ENCODE measurements at places on chromosomes 4 and X.

DNA sequence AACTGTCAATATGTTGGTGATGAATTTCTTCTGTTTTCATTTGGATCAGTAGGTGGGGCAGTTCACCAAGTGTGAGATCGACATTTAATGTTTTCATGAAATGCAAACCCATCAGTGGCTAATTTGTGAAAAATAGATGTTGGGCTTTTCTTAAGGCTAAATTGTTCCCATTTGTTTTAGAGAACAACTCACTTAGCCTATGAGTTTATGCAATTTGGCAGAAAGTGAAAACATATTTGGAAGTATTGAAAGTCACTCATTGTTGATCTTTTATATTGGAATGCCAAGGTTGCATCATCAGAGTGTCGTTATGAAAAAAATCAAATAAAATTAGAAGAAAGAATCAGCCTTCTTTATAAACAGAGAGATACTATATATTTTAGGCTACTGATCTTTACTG, 132.4 kb downstream of the RPA4 start:
- H3K36me3 ChIP-seq: no peaks in the 10 kb centered on the region
- no peak overlapping the region for H3K4me3 ChIP-seq
- no peak overlapping the region for H3K27ac ChIP-seq
- H3K27me3 ChIP-seq: no peaks in the 10 kb centered on the region
- H3K4me1 ChIP-seq: no peaks in the 10 kb centered on the region

- no peak overlapping the region for H3K4me3 ChIP-seq
- H3K27ac ChIP-seq: no peak overlapping the region
- H3K4me1 ChIP-seq: no peaks in the 10 kb centered on the region
Measured at GRCh38 chr4:72525938-72526337, 43.1 kb downstream of the ADAMTS3 start.

DNA sequence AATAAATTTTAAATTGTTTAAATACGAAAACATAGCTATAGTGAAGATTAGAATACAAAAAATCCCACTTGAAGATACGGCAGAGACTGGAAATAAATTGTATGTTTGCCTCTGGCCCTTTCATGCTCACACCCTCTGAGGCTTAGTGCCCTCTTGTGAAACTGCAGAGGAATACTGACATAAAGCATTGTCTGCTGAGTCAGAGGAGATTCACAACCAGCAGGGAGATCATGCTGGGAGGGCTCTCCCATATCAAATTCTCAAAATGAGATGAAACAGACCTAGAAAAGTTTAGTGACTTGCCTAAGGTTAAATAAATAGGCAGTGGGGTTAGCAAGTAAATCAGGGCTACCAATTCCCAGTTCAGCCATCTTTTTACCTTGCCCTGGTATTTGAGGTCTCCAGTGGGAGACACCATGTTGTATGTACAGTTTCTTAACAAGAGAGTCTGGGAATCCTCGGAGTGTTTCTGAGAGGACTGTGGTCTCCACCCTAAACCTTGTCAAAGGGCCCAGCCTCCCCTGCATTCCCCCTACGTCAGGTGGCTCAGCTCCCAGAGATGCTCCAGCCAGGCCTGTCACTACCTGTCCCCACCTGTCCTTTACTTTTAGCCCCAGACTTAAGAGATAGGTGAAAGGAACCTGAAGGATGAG, 581.4 kb upstream of the DIPK2B start:
- peaks cover 61% of the 10 kb centered on the region for H3K36me3 ChIP-seq
- peaks cover 70% of the 10 kb centered on the region for H3K4me1 ChIP-seq
- DNase-seq: no peak
- H3K27me3 ChIP-seq: no peaks in the 10 kb centered on the region
- no peak overlapping the region for H3K27ac ChIP-seq

DNA sequence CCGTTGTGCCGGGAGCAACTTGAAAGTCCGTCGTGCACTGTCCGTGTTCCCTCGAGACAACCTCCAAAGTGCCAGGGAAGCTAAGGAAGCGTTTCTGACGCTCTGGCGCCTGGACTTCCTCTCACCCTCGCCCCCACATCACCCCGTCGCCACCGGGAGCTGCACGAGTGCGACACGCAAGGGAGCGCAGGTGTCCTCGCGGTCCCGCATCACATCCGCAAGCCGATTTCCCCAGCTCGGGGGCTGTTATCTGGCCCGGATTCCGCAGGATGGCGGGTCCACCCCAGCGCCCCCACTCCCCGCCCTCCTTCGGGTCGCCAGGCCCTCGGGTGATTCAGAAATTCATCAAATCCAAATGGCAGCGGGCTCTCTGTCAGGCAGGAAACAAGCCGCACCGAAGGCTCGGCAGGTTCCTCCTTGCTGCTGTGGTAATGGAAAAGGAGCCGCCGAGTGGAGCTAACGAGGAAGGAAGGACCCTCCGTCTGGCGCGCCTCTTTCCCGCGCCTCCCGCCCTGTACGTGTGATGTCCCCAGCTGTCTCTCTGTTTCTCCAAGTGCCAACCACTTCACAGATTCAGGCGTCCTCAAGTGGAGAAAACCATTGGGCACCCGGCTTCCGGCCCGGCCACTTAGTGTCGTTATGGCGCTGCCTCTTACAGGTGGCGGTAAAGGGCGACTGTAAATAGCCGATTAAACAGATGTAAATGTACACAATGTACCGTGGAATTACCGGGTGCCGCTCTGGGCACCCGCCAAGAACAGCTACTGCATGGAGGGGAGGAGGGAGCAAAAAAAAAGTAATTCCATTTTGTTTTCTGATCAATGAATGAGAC, 921 bp upstream of the SETD7 start:
- H3K36me3 ChIP-seq: no peaks in the 10 kb centered on the region
- DNase-seq: peak; percentile 45
- peak overlapping the region; percentile 98 for H3K27ac ChIP-seq
- peaks cover 57% of the 10 kb centered on the region for H3K4me1 ChIP-seq
- peaks cover 13% of the 10 kb centered on the region for H3K27me3 ChIP-seq

DNA sequence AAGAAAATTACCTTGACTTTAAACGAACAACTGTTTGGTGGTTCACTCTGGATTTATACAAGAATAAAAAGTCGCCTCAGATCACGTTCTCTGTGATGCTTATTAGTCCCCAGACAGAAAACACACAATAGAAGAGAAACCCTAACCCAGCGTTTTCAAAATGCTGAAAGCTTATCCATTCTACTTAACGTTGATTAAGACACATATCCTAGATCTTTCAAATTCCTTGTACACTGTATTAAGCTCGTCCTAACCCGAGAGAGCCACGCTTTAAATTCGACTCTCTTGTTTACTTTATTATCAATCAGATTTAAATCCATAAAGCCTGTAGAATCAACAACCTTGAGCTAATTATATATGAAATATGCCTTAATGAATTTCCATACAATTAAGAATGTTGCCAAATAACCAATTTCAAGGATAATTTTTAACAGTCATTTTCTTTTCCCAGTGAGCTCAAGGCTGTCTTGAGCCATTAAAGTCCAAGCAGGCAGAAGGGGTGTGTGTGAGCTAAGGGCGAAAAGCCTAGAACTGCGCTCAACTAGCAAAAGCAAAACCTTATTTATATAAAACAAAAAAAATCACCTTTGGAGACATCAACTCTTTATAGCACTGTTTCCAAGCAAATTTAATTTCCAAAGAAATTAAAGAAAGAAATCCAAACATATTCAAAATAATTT, 981 bp upstream of the PITX2 start:
- H3K27me3 ChIP-seq: peaks cover 82% of the 10 kb centered on the region
- H3K27ac ChIP-seq: peak overlapping the region; percentile 63
- H3K4me3 ChIP-seq: no peak overlapping the region
- DNase-seq: no peak
- peaks cover 9% of the 10 kb centered on the region for H3K36me3 ChIP-seq

GRCh38 chr4:145436796-145437195, 44.9 kb upstream of the SMAD1 start:
- H3K36me3 ChIP-seq: no peaks in the 10 kb centered on the region
- H3K4me1 ChIP-seq: no peaks in the 10 kb centered on the region
- DNase-seq: no peak
- H3K27me3 ChIP-seq: peaks cover 2% of the 10 kb centered on the region
- no peak overlapping the region for H3K27ac ChIP-seq

Measured in activated T-helper 1 cell treated with anti-CD3 and anti-CD28 coated beads, Interleukin-12 subunit alpha, Interleukin-12 subunit beta, Interleukin-2, Interleukin-4 antibody, amounts not matched to agents 30 ng/mL and 10 ng/mL and 1 ng/mL, durations not matched to agents 14 hours and 24 hours and 36 hours (primary cell).